ENCODE measurements at places on chromosomes 2 and 18.

DNA sequence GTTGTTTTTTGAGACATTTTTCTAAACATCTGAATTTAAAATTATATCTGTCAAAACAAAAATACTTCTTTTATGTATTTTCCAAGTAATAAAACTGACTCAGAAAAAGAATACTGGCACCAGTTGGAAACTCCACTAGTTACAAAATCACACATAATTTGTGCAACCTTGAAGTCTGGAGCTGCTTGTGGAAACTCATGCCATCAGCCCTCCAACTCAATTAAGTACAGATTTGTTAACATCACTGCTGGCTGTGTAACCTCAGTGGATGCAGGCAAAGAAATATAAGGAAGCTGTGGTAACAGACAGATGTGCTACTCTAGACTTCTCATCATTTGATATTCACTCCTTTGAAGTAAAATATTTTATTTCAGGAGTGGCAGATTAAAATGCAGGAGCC, 30.0 kb upstream of the RAPH1 start:
- DNase-seq: no peak

DNA sequence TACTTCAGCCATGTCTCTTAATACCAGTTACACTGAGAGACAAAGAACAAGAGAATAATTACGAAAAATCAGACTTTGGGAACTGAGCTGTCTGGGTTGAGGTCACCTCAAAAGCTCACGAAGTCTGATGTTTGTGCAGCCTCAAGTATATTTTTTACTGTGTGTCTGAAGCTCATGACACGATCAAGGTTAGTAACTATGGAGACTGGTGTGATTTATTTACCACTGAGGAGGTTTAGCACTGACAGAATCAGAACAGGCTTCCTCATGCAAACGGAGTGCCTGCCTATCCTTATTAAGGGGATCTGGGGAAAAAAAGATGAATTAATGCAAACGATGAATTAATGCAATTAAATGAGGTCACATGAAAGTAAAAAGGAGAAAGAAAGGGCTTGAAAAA, 61.1 kb upstream of the RAPH1 start:
- DNase-seq: no peak

DNA sequence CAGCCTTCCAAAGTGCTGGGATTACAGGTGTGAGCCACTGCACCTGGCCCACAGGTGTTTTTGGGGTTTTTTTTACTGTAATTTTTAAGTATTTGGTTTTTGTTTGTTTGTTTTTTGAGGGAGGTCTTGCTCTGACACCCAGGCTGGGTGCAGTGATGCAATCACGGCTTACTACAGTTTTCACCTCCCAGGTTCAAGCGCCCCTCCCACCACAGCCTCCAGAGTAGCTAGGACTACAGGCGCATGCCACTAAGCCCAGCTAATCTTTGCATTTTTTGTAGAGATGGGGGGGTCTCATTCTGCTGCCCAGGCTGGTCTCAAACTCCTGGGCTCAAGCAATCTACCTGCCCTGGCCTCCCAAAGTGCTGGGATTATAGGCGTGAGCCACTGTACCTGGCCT, 7.3 kb upstream of the SLC11A1 start:
- DNase-seq: no peak

DNA sequence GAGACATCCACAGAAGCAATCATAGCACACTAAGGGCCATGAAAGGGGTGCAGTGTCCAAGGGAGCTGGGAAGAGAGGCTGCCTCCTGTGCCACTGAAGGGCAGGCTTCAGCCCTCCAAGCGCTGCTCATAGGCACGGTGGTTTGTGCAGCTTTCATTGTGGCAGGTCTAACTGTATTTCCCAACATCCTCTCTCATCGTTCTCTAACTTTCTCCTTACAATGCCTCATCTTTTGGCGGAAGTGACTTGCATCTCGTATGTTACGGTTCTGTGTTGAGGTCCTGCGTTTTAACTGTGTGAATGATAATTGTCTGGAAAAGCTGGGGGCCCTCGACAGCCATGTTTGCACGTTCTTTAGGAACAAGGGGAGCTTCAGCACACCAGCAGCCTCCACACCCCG, 213.9 kb downstream of the GBX2 start:
- no peak for DNase-seq

DNA sequence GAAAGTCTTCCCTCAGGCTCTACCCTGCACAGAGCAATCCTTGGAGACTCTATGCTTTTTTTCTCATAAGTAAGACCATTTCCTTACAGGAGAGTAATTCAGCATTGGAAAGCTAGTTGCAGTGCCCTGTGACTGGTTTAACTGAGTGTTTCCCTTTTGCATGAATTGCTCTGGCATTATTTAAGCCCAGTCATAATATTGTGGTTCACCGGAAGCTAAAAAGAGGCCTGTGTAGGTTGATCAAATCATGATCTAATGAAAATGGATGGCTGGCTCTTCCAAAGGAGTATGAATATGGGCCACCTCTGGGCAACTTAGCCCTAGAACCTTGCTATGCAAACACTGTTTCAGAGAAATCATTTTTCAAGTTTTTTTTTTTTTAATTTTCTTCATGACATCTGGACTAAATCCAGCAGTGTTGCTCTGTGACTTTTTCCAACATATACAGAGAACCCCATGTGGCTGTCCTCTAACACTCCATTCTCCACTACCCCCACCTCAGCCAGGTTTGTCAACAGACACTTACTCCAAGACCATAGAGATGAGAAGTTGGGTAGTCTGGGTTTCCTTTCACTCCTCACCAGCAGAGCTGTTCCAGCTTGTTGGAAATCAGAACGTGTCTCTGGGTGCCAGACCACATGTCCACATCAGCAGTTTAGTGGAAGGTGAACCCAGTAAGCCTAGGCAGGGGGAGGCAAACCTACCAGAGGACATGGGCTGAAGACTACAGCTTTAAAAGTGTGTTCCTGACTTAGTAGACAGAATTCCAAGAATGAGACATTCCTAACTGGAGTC, 175.2 kb upstream of the SLC14A2 start:
- no peak for DNase-seq

- DNase-seq: no peak
Measured at GRCh38 chr2:58938988-58939387, 697.9 kb upstream of the FANCL start.

Data from stimulated activated CD4-positive, alpha-beta T cell treated with anti-CD3 and anti-CD28 coated beads, Interleukin-1b, Interleukin-23, amount 100 ng/mL, for 1 hour (primary cell).